ENCODE measurements at places on chromosomes 4 and X.

DNA sequence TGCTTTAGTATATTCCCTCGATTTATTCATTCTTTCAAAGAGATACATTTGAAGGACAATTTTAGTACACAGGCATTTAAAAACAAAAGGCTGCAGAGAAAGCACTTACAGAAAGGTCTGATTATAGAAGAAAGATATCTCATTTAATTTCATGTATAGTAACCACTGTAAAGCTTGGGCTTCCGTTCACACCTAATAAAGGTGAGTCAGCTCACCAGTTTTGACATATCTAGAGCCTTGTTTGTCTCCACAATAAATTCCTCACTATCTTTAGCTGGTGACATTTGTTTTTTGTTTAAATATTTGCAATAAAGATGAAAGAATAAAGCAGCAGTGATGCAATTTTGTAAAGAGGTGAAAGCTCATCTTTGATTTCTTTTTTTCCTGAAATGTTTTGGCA is 1.1 kb upstream of the EPHA5 start:
- no peak for DNase-seq

DNA sequence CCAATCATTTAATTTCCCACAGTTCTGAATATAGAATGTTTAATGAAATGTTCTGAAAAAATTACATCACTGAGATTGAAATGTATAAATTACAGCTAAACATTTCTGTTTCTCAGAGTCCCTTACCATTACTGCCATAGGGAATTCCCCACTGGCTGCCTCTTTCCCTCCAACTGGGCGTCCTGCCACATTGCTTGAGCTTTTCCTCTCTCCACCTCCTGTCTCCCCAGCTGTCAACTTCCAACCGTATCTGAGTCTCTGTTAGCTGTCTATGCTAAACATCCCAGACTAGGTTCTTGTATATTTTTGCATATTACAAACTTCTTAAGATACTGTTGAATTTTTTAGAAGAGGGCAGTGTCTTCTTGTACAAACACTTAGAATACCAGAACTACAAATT is 407.3 kb upstream of the SLIT2 start:
- no peak for DNase-seq

GRCh38 chr4:124167602-124168001 is 544.9 kb downstream of the ANKRD50 start:
- DNase-seq = no peak

GRCh38 chrX:132467026-132467425 is 21.8 kb downstream of the MBNL3 start:
- DNase-seq = no peak

GRCh38 chr4:88021824-88022223 is 14.4 kb downstream of the PKD2 start:
- DNase-seq = no peak

DNA sequence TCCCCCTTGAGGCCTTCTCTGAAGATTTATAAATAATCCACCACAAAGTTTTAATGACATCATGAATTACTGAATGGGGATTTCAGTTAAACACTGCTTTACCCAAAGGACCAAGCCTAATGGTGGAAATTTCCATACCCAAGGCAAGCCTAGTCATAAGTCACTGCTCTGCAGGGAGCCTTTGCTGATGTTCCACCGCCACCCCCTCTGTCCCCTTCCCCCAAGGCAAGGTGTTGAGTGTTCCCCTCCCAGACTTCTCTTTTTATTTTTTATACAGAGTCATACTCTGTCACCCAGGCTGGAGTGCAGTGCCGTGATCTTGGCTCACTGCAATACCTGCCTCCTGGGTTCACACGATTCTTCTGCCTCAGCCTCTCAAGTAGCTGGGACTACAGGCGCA is 76.4 kb upstream of the FUNDC1 start:
- DNase-seq = no peak

DNA sequence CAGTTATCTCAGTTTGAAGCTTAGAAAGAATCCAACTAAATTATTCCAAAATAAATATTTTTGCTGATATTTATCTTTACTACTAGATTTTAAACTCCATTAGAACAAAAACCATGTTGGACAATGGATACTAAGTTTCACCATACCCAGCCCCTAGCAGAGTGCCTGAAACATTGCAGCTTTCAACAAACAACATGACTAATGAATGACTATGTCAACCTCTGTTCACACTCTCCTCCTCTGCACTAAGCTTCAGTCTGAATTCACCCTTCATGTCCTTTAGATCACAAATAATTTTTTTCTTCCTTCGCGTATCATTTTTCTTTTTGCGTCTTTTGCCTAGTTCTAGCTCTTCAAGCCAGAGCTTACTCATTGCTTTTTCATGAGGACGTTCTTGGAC is 315.2 kb downstream of the PCDH10 start:
- no peak for DNase-seq

GRCh38 chr4:102312417-102312816 is 32.9 kb downstream of the SLC39A8 start:
- DNase-seq = no peak

GRCh38 chrX:9293051-9293496 is 171.8 kb upstream of the TBL1X start:
- DNase-seq = no peak

DNA sequence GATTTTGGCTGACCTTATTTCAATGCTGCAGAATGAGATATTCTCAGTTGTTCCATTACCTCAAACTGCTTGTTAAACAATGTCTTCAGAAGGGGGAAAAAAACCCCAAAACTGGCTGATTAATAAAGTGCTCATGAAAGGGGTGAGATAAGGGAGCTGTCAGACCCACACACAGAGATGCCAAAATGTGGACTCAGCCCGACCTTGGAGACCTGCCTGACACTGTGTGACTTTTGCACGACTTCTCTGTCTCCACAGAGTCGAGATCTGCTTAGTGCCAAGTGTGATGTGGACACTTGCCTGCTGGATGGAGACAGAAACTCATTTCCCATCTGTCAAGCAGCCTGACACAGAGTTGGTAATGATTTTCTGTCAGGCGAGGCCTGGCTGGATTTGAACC is 31.5 kb downstream of the REELD1 start:
- no peak for DNase-seq

GRCh38 chr4:69066945-69067344 is 29.3 kb upstream of the UGT2B7 start:
- DNase-seq = no peak

DNA sequence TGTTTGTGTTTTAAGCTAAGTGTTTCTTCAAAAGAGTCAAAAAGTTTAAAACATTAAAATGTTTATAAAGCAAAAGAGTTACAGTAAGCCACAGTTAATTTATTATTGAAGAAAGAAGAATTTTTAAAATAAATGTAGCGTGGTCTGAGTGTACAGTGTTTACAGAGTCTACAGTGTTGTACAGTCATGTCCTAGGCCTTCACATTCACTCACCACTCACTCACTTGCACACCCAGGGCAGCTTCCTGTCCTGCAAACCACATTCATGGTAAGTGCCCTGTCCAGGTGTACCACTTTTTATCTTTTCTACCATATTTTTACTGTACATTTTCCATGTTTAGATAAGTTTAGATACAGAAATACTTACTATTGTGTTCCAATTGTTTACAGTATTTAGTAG is 239.7 kb upstream of the AGA start:
- DNase-seq = no peak

DNA sequence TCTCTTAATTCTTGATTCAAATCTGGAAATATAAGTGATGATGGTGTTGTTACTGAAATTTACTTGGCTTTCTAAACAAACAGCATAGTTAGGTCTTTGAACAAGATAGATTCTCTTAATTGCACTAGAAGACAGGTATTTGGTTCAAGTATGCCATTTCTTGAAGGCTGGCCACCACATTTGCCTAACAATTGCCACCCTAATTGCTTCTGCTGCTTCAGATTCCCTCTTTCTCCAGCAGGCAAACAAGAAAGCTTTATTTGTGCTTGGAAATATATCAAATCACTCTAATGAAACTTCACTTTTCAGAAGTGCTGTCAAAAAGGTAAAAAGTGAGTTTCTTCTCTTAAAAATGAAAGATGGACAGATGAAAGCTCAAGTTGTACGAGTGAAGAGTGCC is 418.6 kb downstream of the INPP4B start:
- DNase-seq = no peak

DNA sequence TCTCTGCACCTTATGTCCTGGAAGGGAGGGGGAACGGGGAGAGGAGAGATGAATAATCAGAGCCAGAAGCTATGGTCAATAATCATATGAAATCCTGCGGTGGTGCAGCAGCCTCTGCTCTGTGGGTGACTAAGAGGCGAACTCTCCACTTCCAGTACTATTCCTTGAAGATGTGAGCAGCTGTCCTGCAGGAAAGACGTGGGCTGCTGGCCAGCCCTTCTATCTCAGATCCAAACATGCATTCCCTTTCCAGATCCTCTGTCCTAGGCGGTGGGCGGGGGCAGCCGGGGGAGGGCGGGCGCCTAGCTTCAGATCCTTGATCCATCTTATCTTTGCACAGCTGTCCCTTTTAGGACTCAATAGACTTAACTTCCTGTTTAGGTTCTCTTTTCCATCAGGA is 34.5 kb downstream of the SPINK2 start:
- DNase-seq = no peak

- DNase-seq = no peak
Measured at GRCh38 chr4:148162991-148163390, 279.2 kb downstream of the NR3C2 start.

- no peak for DNase-seq
Measured at GRCh38 chr4:22428441-22428840, 87.4 kb downstream of the ADGRA3 start.

Measured in GF-D8 (cell line).